Esophagus squamous epithelium (tissue), 5 donors: ENCODE measurements at places on chromosomes 2 and 18.

- DNase-seq: no peak
These were observed 21.9 kb downstream of the MC2R start for GRCh38 chr18:13893418-13893760.

GRCh38 chr18:46433121-46433826 is 223.7 kb downstream of the LOXHD1 start:
- DNase-seq: no peak

DNA sequence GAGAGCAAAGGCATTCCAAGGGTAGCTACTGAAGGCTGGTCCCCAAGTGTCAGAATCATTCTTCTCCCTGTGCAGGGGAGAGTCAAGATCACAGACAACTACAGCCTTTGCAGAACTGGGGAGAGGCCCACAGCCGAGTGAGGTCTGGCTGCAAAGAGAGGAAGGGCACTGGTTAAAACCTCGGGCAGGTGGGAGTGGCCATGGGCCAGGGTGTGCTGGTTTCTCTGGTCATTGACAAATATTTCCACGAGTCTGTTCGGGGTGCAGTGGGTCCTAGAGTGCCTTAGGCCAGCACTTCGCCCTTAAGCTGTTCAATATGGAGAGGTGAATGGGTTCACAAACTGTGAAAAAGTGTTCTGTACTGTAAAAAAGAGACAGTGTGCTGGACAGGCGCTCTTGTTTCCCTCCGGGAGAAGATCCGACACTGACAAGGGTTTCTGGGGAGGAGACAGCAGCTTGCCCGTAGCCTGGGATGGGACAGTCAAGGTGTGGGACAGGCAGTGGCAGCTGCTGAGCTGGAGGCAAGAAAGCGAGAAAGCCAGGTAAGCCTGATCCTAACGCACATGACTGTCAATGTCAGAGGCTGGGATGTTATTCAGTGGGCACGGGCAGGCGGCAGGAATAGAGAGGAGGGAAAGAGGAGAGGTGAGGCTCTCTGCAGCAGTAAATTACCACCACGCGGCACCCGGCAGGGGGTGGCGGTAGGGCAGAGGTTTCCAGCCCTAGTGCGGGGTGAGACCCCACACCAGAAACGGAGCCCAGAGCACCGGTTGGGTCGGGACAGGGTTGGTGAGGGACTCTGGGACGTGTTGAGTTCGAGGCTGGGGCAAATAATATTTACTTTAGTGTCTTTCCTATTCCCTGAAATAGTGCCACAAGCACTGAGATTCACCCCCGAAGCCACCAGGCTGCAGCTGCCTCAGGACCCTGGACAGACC is 2.0 kb downstream of the NPPC start:
- DNase-seq: no peak

- DNase-seq: peak; percentile 66
These were observed at the start of gene HJURP for GRCh38 chr2:233854241-233854981. Gene HJURP (minus strand): TSS chr2:233854535. CDS start chr2:233854500, 35 bp downstream.

DNA sequence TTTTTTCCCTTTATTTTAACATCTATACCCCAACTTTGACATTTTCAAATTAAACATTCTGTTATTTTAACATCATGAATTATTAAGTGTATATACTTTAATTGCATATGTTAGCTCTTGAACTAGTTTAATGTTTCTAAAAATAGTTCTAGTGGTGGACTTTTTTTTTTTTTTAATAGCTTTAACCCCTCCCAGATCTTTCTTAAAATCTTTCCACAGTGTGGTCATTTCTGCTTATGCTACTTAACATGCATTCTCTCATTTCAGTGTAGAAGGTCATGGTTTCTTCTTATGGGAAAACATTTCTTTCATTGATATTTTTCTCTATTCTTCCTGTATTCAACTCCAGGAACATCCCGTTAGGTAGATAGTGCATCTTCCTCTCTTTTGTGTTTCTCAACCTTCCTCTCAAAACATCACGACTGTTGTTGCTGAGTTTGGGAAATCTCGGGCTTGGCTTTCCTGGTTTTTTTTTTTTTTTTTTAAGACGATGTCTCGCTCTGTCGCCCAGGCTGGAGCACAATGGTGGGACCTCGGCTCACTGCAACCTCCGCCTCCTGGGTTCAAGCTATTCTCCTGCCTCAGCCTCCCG is 849 bp upstream of the TMEM18 start:
- DNase-seq: no peak

GRCh38 chr2:73821227-73821626 is 7.5 kb upstream of the STAMBP start:
- no peak for DNase-seq

DNA sequence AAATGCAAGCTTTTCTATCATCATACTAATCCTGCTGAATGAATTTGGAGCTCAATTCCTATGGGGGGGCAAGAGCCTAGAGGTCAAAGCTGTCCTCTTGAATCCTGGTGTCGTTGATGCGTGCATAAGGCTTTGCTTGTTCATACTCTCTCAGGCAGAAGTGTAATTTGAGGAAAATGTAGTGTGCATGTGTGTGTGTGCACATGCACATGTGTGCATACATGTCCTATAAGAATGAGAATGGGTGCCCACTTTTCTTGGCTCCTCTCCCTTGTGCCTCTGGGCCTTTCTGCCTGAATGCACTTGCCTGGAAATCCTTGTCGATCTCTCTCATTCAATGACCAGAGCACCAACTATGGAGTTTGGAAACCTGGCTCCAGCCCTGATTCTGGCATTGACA is 28.5 kb upstream of the C18orf32 start:
- DNase-seq: no peak

GRCh38 chr2:58449286-58450010 is 208.3 kb upstream of the FANCL start:
- no peak for DNase-seq

DNA sequence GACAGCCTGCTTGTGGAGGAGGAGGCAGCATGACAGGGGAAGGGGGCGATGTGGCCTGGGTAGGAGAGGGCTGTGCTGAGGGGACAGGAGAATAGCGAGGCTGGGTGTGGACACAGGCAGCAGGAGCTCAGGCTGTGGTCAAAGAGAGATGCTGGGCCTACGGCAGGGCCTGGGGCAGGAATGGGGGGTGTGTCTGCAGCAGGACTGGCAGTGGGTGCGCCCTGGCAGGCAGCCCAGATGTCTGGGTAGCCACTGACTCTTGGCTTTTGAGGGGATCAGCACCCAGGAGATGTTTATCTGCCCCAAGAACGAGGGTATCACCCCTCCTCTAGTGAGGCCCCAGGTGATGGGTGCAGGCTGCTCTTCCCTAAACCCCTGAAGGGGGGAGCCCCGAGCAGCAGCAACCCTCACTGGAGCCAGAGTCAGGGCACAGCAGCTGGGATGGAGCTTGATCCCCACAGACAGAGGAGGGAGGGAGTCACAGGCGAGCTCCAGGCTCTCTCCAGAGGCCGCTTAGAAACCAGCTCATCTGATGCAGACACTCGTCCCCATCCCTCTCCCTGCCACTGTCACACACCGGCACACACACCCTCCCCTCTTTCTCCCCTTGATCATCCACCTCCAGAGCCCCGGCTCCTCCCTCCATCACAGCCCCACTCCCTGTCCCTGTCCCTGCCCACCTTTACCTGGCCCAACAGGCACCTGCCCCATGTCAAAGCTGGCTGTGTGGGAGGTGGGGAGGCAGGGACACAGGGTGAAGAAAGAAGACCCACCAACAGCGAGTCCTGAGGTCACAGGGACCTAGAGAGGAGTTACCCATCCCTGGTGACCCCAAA is 29.8 kb upstream of the TNS1 start:
- DNase-seq: no peak

DNA sequence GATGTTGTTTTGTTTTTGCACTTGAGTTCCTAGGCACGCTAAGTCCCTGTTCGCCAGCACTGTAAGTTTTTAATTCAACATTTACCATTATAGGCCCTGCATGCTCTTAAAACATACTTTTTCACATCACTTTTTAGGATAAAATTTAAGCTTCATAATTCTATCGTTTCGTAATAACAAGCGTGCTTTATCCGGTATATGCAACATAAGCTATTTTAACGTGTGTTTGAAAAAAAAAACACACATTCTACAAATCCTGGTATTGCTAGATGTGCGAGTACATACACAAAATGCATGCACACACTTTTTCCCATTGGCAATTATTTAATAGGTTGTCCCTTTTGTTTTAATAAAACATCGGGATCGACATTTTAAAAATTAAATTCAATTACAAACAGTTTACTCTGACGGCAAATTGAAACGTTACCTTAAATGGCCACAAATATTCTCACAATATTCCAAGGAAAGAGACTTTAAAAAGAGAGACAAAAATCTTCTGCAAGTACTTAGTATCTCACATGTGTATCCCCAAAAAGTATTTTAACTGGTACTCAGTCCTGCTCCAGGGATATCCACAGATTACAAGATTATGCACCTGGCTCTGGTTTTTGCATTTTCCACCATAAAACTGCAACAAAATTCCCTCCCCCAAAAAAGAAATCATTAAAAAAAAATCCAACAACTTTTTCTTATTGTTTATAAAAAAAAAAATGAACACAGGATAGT is 1.0 kb upstream of the TCF4 start:
- DNase-seq: no peak

- DNase-seq: no peak
These were observed 146.6 kb downstream of the ERBB4 start for GRCh38 chr2:212392043-212392442.

DNA sequence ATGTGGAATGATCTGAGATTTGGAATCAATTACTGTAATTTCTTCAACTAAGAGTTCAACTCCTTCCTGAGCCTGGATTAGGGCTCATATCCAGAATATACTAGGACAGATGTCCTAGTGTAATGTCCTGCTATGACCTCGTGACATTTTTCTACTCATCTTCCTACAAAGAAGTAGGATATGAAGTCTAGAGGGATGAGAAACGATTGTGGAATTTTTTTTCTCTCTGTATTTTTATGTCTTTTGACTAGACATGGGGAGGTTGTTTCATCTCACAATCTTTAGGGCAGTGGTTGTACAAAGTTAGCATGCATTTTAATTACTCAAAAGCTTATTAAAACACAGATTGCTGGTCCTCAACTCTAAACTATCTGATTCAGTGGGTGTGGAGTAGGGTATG is 203.0 kb downstream of the PARD3B start:
- DNase-seq: no peak

- no peak for DNase-seq
These were observed 468.2 kb upstream of the ST6GAL2 start for GRCh38 chr2:107354175-107354574.

DNA sequence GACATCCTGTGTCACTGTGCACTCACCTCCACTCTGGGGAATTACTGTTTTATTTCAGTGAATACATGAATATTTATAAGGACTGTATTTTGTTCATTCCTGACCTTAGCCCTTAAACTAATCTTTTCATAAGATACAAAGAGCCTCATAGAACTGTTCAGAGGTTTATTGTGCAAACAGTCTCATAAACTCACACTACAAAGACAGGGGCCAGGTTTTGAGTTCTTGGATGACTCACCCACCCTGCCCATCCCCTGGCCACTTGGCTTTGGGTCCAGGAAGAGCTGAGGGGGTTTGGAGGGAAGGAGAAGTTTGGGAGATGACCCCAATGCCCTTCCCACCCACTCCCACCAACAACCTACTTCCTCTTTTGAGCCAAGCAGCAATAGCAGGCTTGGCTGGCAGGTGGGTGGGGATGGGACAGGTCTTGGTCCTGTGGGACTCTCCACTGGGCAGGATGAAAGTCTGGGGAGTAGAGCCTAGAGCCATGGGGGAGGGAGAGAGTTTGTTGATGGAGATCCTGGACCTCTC is 43.1 kb upstream of the IL1R2 start:
- DNase-seq: no peak

DNA sequence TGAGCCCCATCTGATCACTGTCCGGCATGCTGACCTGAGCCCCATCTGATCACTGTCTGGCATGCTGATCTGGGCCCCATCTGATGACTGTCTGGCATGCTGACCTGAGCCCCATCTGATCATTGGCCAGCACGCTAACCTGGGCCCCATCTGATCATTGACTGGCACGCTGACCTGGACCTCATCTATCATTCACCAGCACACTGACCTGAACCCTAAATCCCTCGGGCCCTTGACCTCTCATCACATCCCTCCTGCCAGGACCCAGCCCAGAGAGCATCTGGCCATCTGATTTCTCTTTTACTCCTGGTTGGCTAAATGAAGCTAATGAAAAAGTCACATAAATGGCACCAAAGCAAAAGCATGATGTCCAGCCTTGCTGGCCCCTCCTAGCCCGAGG is 207.1 kb downstream of the NDUFA10 start:
- no peak for DNase-seq

DNA sequence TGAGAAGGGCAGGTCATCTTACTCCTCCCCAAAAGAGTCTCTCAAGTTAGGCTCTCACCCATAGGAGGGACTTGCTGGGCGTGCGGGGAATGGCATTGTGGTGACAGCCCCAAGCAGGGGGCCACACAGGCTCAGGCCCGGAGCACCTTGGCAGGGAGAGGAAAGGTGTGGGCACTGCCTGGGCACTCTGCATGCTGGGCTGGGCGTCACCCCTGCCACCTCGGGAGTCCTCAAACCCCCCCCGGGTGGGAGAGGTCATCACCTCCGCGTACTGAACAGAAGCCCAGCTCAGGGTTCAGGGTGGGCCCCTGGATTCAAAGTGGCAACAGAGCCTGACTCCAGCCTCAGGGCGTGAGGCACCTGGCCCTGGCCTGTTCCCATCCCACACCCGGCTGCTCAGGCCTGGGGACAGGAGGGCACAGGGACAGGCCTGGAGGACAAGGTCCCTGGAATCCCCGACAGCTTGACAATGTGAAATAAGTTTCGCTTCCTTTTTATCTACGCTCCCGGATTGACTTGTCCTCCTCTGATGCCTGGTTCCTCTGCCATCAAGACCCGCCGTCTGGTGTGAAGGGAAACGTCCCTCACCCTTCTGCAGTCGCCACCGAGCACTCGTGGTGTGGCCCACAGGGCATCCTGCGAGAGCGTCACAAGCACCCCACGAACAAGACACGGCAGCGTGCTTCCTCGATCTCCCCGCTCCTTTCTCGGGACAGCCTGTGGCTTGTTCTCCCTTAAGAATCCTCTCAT is 97.8 kb downstream of the HDAC4 start:
- DNase-seq: no peak

- no peak for DNase-seq
These were observed 48.9 kb downstream of the RAB31 start for GRCh38 chr18:9756933-9757470.
